ENCODE measurements at places on chromosomes 3 and 15.

GRCh38 chr3:26068890-26069289 lies 279.0 kb downstream of the OXSM start:
- no peak for DNase-seq

GRCh38 chr15:47987908-47988532 lies 132.8 kb upstream of the SLC24A5 start:
- no peak for DNase-seq

GRCh38 chr3:67192466-67192865 lies 194.4 kb downstream of the KBTBD8 start:
- no peak for DNase-seq

GRCh38 chr3:67898916-67899315 lies 244.5 kb upstream of the SUCLG2 start:
- DNase-seq, result no peak

DNA sequence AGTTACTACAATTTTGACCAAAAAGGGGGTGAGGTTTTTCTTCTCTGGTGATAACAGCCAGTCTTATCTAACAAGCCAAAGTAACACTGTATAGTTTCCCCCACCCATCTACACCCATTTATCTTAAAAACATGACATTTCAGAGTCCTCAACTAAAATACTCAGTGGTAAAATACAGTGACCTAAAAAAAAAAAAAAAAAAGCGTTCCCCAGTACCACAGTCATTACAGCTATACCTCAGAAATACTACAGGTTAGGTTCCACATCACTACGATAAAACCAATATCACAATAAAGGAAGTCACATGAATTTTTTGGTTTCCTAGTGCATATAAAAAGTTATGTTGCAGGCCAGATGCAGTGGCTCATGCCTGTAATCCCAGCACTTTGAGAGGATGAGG lies 13.8 kb downstream of the DENND4A start:
- no peak for DNase-seq

Measured in SIG-M5 (cell line).